Hematopoietic multipotent progenitor cell (in vitro differentiated cells): ENCODE measurements at places on chromosomes 1 and 21. TPM values are rescaled to one million over a fixed set of nuclear protein-coding genes. Genes with fewer than 3 reads are reported as not detected.

- no peak for DNase-seq
Observed at GRCh38 chr1:202134645-202135172, 9.8 kb downstream of the ARL8A start.

Gene DMBX1
- total RNA-seq, result not detected

Gene CFAP74
- total RNA-seq, result not detected

GRCh38 chr1:194184425-194184824 lies 998.0 kb upstream of the B3GALT2 start:
- no peak for DNase-seq

Gene RGS5
- 0.27 TPM for total RNA-seq

DNA sequence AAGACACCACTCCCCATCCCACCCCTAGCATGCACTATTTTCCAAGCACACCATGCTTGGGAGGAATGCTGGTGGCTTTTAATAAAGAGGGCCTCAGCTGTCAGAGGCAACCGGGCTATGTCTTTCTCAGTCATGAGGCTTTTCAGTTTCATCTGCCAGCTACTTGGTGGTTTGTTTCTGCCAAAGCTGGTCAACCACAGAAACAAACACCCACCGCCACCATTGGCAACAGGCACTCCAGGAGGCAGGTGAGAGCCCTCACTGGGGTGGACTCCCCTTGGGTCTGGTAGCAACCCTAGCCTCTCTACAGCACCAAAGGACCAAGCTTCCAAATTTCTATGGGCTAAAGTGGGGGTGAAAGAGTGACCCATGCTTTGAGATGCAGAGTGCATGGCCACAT lies 54.3 kb upstream of the CD1D start:
- peak; percentile 39 for DNase-seq

Gene HAO2
- total RNA-seq, result not detected

Gene PRDM16
- total RNA-seq, result 19.9 TPM

- DNase-seq, result no peak
Observed at GRCh38 chr1:164667600-164667999, 108.6 kb downstream of the PBX1 start.

DNA sequence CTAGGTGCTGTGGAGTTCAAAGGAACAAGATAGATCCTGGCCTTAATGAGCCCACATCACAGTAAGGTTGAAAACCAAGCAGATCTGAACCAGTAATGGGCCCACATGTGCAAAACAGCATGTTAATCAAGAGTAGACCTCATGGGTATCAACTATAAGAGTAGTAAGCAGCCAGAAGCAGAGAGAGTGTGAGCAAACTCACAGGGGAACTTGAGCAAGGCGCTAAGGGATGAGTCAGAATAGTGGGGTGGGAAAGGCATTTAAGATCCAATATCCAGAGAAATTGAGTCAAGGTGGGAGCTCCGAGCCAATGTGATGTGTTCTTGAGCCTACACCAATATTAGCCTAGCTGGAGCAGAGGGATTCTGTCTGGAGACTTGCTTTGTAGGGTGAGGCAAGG lies 52.4 kb upstream of the GJA5 start:
- DNase-seq, result no peak

Gene SPRR2G
- not detected for total RNA-seq

DNA sequence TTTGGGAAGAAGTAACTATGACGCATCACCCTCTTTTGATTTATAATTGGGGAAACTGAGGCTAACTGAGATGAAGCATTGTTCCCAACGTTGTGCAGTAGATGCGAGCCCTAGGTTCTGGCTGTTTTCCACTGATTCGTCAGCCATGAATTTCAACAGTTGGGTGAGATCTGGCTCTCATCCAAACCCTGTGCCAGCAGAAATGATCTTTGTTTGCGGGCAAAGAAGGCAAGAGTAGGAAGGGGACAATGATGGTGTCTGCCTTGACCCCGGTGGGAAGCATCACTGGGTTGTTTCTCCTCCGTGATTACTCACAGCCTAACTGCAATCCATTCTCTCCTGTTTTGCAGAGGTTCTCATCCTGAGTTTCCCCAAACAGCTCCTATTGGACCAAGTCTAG lies 142.3 kb downstream of the MIS18A start:
- no peak for DNase-seq

GRCh38 chr1:76666499-76666898 lies 200.8 kb upstream of the ST6GALNAC5 start:
- DNase-seq, result no peak

- no peak for DNase-seq
Observed at GRCh38 chr1:65471861-65472332, 51.4 kb downstream of the LEPR start.

GRCh38 chr21:45202889-45203288 lies 84.8 kb downstream of the POFUT2 start:
- no peak for DNase-seq

DNA sequence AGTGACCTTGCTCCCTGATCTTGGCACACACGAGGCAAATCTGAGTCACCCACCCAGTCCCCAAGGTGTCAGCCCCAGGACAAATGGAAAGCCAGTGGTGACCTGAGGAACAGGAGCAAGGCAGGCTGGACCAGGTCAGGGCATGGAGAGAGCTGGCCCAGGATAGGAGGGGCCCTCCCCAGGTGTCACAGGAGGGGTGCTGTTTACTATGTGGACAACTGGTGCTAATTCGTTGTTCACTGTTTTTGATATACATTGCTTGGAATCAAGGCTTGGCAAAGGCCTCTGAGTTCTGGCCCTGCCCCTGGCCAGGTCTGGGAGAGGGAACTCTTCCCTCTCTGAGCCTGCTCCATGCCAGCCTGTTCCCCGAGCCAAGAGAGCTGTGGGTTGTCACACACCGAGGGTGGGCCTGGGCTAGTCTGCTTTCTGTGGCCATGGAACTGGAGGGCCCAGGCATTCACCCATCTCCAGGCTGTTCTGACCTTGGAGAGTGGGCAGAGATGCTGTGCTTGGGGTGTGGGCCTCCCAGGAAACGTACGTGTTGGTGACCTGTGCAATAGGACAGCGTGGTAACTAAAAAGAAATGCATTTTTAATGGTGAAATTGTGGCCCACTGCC lies 41.8 kb downstream of the CRYAA start:
- no peak for DNase-seq

Gene PTPN14
- 4.6 TPM for total RNA-seq

Gene CAMK1G
- not detected for total RNA-seq

- no peak for DNase-seq
Observed at GRCh38 chr1:87252406-87252805, 76.3 kb upstream of the LMO4 start.

Gene ZNF672
- total RNA-seq, result 73.2 TPM

Gene A3GALT2
- not detected for total RNA-seq

GRCh38 chr1:91828583-91829281 lies 57.2 kb downstream of the TGFBR3 start:
- no peak for DNase-seq

DNA sequence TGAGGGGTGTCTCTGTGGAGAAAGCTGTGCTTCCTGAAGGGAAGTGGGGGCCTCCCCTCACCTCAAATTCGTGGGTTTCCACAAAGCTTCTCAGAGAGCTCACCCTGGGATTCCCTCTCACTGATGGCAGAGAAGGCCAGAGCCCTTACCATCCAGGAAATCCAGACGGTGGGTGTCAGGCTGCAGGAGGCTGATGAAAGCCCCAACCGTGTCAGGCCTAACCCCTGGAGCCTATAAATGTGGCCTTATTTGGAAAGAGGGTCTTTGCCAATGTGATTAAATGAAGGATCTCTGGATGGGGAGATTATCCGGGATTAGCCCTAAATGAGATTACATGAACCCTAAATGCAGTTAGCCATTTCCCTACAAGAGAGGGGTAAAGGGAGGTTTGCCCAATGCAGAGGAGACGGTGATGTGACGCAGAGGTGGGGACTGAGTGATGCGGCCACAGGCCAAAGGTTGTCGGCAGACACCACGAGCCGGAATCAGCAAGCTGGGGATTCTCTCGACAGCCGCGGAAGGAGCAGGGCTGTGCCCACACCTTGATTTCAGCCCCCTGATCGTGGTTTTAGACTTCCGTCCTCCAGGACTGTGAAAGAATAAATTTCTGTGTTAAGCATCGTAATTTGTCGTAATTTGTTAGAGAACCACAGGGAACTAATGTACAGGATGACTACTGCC lies 82.6 kb downstream of the TOMM20 start:
- DNase-seq, result no peak

DNA sequence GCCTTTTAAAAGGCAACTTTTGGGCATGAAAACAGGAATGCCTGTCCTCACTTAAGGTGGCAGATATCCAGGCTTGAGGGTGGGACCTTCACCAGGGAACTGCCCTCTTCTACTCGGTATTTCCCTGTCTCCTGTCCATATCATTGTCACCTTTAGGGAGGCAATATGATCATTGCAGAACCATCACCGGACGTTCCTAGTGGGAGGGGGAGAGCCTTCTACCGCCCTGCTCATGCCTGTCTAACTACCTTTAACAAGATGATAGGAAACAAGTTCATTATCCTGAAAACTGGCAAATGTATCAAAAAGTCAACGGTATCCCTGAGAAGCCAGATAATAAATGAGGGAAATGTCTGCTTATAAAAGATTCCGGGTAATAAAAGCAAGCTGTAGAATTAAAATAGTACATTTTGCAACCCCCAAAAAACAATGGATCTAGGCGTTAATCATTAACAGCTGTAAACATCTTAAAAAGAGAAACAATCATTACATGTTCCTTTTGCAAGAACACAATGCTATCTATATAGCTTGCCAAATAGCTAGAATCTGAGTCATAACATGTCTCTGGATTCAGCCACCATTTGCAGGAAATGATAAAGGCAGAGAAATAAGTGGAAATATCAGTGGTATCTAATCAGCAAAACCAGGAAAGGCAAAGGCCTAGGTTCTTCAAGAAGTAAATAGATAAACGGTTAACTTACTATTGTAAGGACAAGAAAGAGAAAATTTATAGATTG lies 852.9 kb upstream of the ADGRL4 start:
- DNase-seq, result no peak

DNA sequence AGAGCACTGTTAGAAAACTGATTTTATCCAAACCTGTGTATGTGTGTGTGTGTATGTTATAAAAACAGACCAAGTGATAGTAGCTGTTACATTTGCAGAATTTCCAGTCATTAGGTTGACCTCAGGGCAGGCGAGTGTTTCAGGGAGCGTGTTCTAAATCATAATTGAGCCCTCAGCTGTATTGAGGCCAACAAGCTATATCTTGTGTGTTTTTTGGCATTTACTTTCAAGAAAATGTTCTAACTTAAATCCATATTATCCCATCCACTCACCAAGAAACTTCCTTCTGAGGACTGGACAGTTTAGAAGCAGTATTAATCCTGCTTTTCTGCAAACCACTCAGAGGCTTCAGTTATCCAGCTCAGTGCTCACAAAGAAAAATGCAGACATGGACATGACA lies 12.0 kb downstream of the DDAH1 start:
- DNase-seq, result no peak

- no peak for DNase-seq
Observed at GRCh38 chr1:22122273-22123070, 20.4 kb downstream of the WNT4 start.

- DNase-seq, result peak; percentile 67
Observed at GRCh38 chr1:231315887-231316286, 21.8 kb downstream of the EXOC8 start.

GRCh38 chr1:156499842-156500542 lies 583 bp downstream of the MEF2D start:
- DNase-seq, result no peak

Gene KRTAP10-8
- not detected for total RNA-seq

DNA sequence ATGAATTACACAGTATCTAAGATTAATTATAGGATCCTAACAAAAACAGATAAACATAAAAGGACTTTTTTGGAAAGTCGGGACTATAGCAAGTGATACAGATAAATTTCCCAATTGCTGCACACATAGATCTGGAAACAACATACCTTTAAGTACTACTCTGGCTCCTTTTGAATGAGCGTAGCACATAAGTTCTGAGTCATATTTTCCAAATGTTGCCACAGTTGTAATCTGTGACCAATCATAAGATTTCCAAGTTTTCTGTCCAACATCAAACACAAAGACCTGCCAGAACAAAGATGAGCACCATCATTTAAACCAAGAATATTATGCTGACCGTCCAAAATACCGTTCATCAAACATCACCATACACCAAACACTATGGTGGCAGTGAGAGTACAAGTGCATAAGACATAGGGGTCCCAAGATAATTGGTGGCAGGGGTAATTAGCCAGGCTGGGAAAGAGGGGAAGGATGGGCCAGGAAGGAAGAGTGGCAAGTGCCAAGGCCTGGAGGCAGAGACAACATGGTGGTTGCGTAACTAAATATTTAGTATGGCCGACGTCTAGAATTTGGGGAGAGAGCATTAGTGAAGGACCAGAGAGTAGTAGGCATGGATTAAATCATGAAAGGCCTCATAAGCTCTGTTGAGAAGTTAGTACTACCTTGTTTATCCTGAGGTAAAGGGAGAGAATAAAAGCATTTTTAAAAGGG lies 3.6 kb downstream of the CTBS start:
- DNase-seq, result no peak

DNA sequence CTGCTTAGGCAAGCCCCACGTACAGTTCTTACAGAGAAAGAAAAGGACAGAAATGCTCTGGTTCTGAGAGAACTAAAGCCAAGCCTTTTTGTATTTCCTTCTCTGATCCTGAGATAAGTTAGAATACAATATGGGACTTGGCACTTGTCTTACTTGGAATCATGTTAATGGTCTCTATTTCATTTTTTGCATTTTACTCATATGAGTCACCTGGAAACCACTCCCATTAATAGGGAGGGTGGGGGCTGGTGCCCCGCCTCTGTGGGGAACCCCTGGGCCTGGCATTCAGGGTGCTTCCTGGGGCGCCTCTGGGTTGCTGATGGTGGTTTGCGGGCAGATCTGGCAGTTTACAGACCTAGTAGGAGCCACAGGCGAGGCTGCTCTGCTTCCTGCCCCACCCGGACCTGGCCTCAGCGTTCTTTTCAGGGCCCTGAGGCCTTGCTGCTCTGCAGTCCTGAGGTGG lies 26.7 kb downstream of the TSPAN2 start:
- DNase-seq, result peak; percentile 98

DNA sequence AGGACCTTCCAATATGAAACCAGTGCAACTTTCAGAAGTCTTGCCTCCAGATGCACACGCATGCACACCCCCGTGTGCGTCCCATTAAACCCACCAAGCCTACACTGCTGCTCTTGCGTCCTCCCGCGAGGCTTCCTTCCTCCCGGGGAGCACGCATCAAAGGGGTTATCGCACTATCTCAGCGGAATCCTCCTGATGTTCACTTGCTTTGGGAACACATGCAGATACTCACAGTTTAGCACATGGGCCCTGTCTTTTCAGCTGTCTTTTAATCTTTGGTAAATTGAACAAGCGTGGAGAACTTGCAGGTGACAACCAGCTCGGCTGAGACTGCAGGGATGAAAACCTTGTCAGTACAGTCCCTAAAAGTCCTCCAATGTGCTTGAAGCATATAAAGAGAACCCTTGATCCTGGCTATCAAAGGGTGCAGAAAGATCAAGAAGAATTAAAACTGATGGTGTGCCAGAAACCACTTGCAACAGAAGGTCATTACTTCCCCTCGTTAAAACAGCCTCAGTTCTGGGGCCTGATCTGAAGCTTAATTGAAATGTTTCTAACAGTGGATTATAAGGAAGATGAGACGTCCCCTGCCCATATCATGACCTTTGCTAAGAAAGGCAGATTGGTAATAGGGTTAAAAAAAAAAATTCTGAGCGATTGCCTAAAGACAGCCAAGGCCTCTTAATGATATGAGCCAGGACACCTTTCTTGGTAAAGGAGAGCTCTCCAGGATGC lies 149.4 kb upstream of the LMO4 start:
- DNase-seq, result peak; percentile 41

- DNase-seq, result no peak
Observed at GRCh38 chr1:246591958-246592357, 25.7 kb downstream of the CNST start.

- no peak for DNase-seq
Observed at GRCh38 chr1:230317823-230318819, 108.0 kb downstream of the PGBD5 start.

Gene TRIM63
- total RNA-seq, result not detected
